ENCODE measurements at places on chromosomes 7 and 10. TPM values are rescaled to one million over a fixed set of nuclear protein-coding genes. Genes with fewer than 3 reads are reported as not detected.

DNA sequence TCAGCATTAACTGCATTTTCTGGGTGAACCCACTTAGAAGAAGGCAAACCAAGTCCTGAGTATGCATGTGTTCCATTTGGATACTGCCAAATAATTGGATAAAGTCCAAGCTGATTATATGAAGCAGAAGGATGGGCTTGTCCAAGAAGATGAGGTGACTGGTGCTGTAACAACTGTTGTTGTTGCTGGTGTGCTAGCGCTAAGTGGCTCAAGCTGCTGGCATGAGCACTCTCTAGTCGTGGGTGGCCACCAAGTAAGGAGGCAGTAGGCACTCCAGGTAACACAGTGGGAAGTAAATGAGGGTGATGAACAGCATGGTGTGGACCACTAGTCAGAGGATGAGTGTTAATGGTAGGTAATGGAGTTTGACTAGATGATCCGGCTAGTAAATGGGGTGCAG is 80.4 kb downstream of the NRBF2 start:
- H3K4me1 ChIP-seq = no peaks in the 10 kb centered on the region
- no peak overlapping the region for H3K27ac ChIP-seq
- DNase-seq = no peak
- no peaks in the 10 kb centered on the region for H3K27me3 ChIP-seq
- no peak overlapping the region for H3K4me3 ChIP-seq

DNA sequence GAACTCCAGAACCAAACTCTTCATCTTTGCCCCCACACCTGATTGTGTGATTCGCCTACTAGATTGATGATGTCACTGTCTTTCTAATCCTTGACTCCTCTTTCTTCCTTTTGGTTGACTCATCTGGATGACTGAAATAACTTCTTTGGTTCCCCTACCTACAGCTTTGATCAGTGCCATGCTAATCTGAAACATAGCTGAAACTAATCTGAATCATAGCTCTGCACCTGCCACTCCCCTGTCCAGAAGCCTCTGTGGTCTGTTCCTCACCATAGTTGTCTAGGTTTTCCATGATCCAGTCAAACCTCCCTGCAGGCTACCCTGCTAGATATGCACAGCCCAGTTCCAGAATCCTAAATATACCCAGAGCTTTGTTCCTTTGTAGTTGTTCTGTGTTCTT is 51.9 kb downstream of the ZNF365 start:
- H3K4me1 ChIP-seq = no peaks in the 10 kb centered on the region
- no peak overlapping the region for H3K27ac ChIP-seq
- H3K36me3 ChIP-seq = no peaks in the 10 kb centered on the region
- DNase-seq = no peak

DNA sequence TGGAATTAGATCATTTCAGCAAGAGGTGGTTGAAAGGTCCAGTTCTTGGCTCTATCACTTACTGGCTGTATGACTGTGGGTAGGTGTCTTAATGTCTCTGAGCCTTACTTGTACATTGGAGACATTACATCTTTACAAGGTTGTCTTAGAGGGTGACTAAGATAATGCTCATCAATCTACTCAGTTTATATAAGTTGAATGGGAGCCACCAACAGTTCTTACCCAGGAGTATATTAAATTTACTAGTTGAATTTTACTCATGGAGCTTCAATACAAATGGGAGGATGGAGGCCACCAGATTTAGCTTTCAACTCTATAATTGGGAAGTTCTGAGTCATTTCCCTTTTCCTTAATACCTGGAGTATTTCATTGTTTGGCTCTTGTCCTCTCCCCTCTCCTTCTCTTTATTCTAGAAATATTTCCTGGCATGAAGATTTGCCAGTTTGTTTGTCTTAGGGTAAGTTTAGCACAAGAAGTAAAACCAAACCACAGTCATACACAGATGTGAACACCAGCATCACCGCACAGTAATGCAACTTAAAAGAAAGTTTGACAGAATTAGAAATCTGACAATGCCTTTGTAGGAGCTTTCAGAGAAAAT is 222.8 kb downstream of the LRMDA start:
- H3K36me3 ChIP-seq = no peaks in the 10 kb centered on the region
- no peak overlapping the region for H3K27ac ChIP-seq
- no peak for DNase-seq
- H3K4me3 ChIP-seq = no peak overlapping the region

The CDHR3 gene
- total RNA-seq = 0.34 TPM

The EIF5AL1 gene
- 0.31 TPM for total RNA-seq

DNA sequence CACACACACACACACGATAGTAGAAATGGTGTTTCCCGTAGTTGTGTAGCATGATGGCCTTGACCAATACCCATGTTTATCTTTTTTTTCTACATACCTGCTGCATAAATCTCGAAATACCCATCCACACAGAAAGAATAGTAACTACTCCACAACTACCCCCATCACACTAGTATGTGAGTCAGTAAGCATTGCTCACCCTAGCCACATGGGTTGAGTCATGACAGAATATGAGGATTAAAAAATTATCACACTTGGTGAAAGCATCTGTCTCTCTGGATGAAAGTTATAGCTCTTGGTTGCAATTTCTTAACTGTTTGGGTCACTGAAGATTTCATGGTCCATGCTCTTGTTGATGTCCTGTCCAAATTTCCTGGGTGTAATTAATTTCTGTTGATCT is 103.4 kb upstream of the MDFIC start:
- H3K27ac ChIP-seq = no peak overlapping the region
- H3K4me3 ChIP-seq = no peak overlapping the region
- H3K4me1 ChIP-seq = no peaks in the 10 kb centered on the region
- DNase-seq = no peak
- H3K27me3 ChIP-seq = no peaks in the 10 kb centered on the region

All from K562 (cell line).